ENCODE measurements at places on chromosomes 6 and 20. TPM values are rescaled to one million over a fixed set of nuclear protein-coding genes. Genes with fewer than 3 reads are reported as not detected.

DNA sequence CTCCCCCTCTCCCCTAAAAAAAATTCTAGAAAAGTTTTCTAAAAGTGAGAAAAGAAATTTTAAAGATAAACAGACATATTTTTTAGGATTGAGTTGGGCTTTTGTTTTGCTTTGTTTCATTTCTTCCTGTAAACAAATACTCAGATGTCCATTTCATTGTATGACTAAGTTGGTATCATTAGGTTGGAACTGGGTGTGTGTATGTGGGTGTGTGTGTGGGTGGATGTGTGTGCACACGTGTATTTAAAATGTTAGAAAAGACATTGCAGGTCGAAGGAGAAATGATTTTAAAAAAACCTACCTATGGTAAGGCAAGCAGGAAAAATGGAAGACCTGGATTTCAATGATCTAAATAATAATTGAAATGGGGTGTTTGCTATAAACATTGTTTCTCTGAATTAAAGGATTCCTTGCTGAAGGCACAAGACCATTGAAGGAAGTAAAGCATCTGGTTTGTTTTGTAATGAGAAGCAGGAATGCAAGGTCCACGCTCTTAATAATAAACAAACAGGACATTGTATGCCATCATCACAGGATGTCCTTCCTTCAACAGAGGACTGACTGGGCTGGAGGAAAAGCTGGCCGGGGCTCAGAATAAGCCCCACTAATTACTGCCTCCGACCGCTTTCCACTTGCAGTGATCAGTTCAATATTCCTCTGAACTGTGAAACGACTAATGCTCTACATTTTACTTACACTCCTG, 996 bp upstream of the PRDM1 start:
- DNase-seq, result no peak

DNA sequence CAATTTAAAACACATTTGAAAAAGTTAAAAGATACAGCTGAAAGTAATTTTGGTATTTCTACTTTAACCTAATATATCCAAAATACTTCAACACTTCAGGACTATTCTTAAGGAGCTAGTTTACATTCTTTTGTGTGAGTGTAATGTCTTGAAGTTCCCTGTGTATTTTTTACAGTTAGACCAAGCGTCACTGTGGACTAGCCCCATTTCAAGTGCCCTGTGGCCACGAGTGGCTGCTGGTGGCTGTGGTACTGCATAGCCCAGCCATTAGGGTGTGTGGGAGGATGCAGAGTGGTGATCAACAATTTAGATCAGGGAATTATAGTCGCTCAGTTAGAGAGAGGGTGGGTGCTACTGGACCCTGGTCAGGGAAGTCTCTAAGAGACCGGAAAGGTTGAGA, 869 bp upstream of the CST5 start:
- no peak for DNase-seq

GRCh38 chr6:22108199-22108598, 188.6 kb downstream of the PRL start:
- no peak for DNase-seq

DNA sequence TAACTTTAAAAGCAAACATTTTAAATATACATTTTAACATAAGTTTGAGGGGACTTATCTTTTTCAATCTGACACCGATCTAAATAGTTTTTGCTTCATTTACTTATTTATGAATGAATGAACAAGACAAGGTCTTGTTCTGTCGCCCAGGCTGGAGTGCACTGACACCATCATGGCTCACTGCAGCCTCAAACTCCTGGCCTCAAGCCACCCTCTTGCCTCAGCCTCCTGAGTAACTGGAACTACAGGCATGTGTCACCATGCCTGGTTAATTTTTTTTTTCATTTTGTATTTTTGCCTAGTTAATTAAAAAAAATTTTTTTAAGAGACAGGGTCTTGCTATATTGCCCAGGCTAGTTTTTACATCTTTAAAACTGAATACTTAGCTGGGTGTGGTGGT, 25.4 kb downstream of the FBXO9 start:
- DNase-seq, result no peak

The OOEP gene
- 0.36 TPM for polyA plus RNA-seq

The TGM3 gene
- 0.61 TPM for polyA plus RNA-seq
